T-helper 17 cell (primary cell): ENCODE measurements at places on chromosomes 12 and 14.

- DNase-seq = peak; percentile 71
Observed at GRCh38 chr14:105086833-105087307, 21.6 kb upstream of the GPR132 start.

- DNase-seq = no peak
Observed at GRCh38 chr14:31489691-31490090, 1.9 kb upstream of the GPR33 start.

- no peak for DNase-seq
Observed at GRCh38 chr12:110126557-110126956, 2.4 kb downstream of the IFT81 start.

GRCh38 chr12:54411391-54412241, 7.5 kb downstream of the ITGA5 start:
- DNase-seq = peak; percentile 26

GRCh38 chr12:51815571-51815970, 32.9 kb downstream of the FIGNL2 start:
- no peak for DNase-seq

GRCh38 chr12:3542911-3543310, 51.9 kb downstream of the PRMT8 start:
- DNase-seq = no peak

DNA sequence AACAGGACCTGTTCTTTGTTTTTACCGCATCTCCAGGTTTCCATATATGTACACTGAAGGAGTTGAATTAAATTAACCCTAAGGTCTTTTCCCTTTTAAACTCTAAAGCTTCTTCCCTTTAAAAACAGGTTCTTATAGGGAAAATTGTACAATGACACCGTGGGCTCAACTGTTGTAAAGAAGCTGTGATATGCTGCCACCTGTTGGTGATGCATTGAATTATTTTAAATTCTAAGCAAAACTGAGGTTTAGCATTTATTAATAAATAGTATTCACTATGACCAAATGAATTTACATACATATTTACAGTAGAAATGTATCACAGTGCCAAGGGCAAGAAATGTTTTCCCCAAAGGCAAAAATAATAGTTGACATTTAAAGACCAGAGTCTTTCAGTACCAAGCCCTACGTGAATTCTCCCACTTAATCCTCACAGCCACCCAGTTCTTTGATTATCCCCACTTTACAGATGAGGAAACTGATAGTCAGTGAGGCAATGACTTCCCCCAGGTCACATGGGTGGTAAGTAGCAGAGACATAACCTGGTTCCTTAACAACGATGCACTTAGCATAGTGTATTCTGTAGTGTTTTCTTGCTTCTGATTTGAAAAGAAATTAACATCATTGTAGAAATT, 35.7 kb upstream of the TMEM263 start:
- DNase-seq = no peak

DNA sequence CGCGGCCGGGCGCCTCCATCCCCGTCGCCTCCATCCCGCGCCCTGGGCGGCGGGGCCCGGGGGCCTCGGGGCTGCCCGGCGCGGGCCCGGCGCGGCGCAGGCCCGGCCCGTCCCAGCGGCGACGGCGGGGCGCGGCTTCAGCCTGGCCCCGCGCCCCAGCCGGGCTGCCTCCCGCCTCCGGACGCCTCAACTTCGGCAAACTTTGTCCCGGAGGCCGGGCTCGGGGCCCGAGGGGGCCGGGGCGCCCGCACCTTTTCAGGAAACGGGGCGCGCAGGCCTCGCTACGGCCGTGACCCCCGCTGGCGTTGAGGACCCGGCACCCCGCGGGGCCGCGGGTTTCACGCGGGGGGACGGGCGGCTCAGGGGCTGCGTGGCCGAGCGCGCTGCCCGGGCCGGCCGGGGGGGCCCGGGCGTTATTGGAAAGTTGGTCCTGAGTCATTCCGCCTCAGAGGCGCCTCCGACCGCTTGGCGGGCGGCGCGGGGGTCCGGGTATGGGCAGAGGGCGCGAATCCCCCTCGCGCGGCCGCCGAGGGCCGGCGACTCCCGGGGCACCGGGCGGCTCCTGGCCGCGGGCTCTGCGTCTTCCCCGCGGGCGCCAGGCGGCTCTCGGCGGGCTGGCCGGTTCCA, 575 bp downstream of the TRAF3 start:
- DNase-seq = peak; percentile 18

DNA sequence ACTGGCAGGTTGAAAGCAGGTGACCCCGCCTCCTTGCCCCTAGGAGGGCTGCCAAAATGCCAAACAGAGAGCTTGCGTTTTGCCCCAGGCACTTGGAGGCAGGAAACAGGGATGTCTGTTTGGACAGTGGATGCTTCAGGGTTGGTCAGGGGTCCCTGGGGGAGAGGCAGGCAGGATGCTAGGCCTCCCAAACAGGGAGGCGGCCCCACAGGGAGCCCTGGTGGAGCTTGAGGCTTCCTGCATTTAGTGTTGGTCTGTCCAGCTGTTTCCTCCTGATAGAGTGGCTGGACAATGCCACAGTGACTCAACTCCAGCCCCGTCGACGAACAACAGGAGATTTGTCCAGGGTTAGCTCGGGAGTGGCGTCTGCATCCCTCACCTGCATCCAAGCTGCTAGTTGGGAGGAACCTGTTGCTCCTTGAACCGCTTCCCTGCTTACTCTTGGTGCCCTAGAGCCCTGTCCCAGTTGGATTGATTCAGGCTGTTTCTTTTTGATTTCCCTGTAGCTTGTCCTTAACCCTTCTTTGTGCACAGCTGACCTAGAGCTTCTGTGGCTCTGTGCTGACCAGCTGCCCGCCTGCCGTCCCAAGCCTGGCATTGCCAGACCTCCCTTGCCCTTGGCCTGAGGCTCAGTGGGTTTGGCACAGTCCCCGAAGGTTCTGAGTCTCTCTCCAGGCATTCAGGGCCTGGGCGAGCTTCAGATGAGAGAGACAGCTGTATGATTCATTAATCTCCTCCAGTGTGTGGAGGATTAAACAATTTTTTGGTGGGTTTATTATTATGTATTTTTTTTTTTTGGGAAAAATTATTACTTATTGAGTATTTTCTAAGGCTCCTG, 45.9 kb downstream of the TSPAN9 start:
- DNase-seq = no peak

DNA sequence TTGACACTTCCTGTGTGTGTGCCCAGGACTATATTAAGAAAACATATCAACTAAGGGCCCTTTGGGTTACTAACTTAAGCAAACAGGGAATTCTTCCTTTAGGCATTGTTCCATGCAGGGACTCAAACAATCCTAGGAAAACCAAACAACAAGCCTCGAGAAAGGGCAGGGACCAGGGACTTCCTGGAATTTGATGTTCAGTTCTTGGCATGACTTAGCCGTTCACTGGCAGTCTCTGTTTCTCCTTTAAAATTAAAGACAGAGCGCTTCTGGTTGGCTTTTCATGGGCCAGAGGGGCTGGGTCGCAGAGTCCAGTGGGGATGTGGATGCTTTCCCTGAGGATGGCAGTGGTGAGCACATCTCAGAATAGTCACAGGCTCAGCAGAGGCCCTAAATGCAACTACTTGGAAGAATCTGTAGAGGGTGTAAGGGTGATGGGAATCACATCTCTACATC, 35.2 kb downstream of the RNFT2 start:
- DNase-seq = no peak

GRCh38 chr12:538731-539539, 79.2 kb downstream of the B4GALNT3 start:
- DNase-seq = no peak

- no peak for DNase-seq
Observed at GRCh38 chr12:20142316-20142715, 226.0 kb upstream of the PDE3A start.
